ENCODE measurements at places on chromosomes 12 and 14. TPM values are rescaled to one million over a fixed set of nuclear protein-coding genes. Genes with fewer than 3 reads are reported as not detected.

SLC38A4 gene
- 0.12 TPM for total RNA-seq

AQP6 gene
- 0.37 TPM for total RNA-seq

RNASE7 gene
- total RNA-seq: not detected

VASH1 gene
- 10.1 TPM for total RNA-seq

GPR68 gene
- 1.1 TPM for total RNA-seq

ZNF891 gene
- total RNA-seq: 1.00 TPM

DPY19L2 gene
- total RNA-seq: 0.68 TPM

RD3L gene
- not detected for total RNA-seq

CNIH1 gene
- 294 TPM for total RNA-seq

DACT1 gene
- total RNA-seq: 6.2 TPM

RNF212B gene
- total RNA-seq: not detected

SLC22A17 gene
- total RNA-seq: 26.1 TPM

KRT73 gene
- total RNA-seq: not detected

MUCL1 gene
- not detected for total RNA-seq

INSM2 gene
- not detected for total RNA-seq

CDK4 gene
- total RNA-seq: 144 TPM

NDRG2 gene
- total RNA-seq: 54.0 TPM

KLRF2 gene
- total RNA-seq: not detected

TAPBPL gene
- 18.6 TPM for total RNA-seq

ASCL1 gene
- not detected for total RNA-seq

RECQL gene
- total RNA-seq: 27.1 TPM

TMEM117 gene
- total RNA-seq: 10.1 TPM

SRGAP1 gene
- 17.4 TPM for total RNA-seq

PMCH gene
- total RNA-seq: not detected

PRICKLE1 gene
- total RNA-seq: 12.3 TPM

TMEM120B gene
- total RNA-seq: 4.8 TPM

KRT6C gene
- not detected for total RNA-seq

TEX22 gene
- 0.44 TPM for total RNA-seq

LTBR gene
- total RNA-seq: 170 TPM

INHBC gene
- total RNA-seq: not detected

ACOT6 gene
- total RNA-seq: not detected

LRR1 gene
- 5.7 TPM for total RNA-seq

SLC6A13 gene
- not detected for total RNA-seq

MYF6 gene
- total RNA-seq: not detected

SLC6A15 gene
- total RNA-seq: 3.2 TPM

KLRC2 gene
- total RNA-seq: not detected

SUSD6 gene
- 14.0 TPM for total RNA-seq

IL26 gene
- total RNA-seq: not detected

SYNE2 gene
- 21.8 TPM for total RNA-seq

PELI2 gene
- total RNA-seq: 8.8 TPM

DCAF11 gene
- 41.8 TPM for total RNA-seq

Measured in cardiac ventricle fibroblast (primary cell).